Endothelial cell of umbilical vein (primary cell): ENCODE measurements at places on chromosomes 7 and 10. TPM values are rescaled to one million over a fixed set of nuclear protein-coding genes. Genes with fewer than 3 reads are reported as not detected.

GFRA1 gene
- 0.88 and 0.95 TPM in 2 replicates for total RNA-seq

MRC1 gene
- total RNA-seq = 0.12 and 0.13 TPM in 2 replicates

- H3K4me1 ChIP-seq = no peaks in the 10 kb centered on the region
- peaks cover 10% of the 10 kb centered on the region for H3K27me3 ChIP-seq
- no peak overlapping the region for H3K27ac ChIP-seq
- no peaks in the 10 kb centered on the region for H3K36me3 ChIP-seq
- DNase-seq = no peak
These were observed 18.0 kb downstream of the C10orf105 start for GRCh38 chr10:71701496-71702132.

DNA sequence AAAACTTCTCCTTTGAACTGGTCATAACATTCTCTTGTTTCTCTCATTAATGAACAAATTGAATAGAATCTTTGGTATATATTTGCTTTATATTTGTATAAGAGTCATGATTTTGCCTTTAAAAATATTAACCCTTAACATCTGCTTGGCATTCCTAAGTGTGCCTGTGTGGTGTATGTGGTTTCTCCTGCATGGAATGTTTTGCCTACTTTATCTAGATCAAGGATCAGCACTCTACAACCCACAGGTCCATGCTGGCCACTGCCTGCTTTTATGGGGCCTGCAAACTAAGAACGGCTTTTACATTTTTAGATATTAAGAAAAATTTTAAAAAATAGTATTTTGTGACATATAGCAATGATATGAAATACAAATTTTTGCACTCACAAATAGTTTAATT lies 4.3 kb upstream of the LAMB4 start:
- H3K4me3 ChIP-seq = no peak overlapping the region
- H3K27me3 ChIP-seq = no peaks in the 10 kb centered on the region
- H3K4me1 ChIP-seq = peaks cover 2% of the 10 kb centered on the region
- no peak overlapping the region for H3K27ac ChIP-seq
- no peak for DNase-seq
- H3K36me3 ChIP-seq = no peaks in the 10 kb centered on the region

GRCh38 chr10:82982110-82982608 lies 1107.2 kb downstream of the NRG3 start:
- H3K4me3 ChIP-seq = no peak overlapping the region
- DNase-seq = peak; percentile 88
- no peaks in the 10 kb centered on the region for H3K36me3 ChIP-seq
- H3K4me1 ChIP-seq = peaks cover 16% of the 10 kb centered on the region
- H3K27ac ChIP-seq = peak overlapping the region; percentile 83

GNAT3 gene
- not detected in 2 replicates for total RNA-seq

DNA sequence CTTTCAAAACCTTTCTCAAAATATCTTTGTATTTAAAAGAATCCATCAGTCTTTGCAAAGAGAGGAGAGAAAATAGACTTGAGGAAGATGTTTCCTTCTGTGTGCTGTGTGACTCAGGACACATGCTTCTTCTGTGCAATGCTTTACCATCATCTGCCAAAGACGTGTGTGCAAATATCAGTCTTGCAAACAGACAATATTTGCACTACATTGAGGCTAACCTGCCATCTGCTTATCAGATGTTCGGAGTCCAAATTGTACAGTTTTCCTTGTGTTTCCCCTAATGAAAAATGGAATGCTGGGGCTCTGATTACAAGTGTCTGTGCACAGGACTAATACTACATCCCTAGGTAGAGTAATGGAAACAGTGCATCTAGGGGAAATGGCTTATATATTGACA lies 353.1 kb upstream of the LRRTM3 start:
- no peak for DNase-seq
- no peaks in the 10 kb centered on the region for H3K4me1 ChIP-seq
- H3K27me3 ChIP-seq = no peaks in the 10 kb centered on the region
- no peak overlapping the region for H3K4me3 ChIP-seq
- H3K36me3 ChIP-seq = no peaks in the 10 kb centered on the region

DNA sequence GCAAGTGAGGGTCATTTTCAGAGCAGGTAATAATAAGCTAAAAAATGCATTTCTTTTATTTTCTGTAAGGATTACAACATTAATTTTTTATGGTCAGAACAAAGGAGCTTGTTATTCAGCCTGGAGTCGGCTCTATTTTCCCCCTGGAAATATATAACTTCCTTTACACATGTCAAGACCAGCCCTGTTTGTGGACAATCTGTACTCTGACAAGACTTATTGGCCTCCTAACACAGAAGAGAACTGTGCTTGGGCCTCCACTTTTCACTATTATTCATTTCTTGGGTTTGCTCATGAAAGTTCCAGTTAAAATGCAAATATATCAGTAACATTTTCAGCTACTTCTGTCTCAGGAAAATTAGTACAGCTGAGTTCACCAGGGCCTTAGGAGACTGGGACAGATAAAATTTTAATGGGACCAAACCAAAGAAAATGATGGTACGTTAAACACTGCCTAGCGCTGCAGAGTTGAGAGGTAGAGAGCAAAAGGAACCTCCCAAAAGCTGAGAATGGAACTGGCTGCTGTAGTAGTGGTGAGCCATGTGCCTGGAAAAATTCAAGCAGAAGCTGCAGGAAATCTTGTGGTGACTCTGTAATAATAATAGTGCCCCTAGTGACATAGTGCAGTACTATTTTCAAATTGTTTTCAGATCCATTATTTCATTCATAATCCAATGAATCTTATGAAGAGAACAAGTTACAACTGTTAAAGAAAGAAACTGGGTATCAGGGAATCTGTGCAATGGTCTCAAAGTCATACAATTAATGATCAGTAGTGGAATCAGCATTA lies 227.2 kb upstream of the KIAA1217 start:
- H3K27ac ChIP-seq = no peak overlapping the region
- H3K4me1 ChIP-seq = no peaks in the 10 kb centered on the region
- no peaks in the 10 kb centered on the region for H3K36me3 ChIP-seq
- H3K27me3 ChIP-seq = no peaks in the 10 kb centered on the region

DNA sequence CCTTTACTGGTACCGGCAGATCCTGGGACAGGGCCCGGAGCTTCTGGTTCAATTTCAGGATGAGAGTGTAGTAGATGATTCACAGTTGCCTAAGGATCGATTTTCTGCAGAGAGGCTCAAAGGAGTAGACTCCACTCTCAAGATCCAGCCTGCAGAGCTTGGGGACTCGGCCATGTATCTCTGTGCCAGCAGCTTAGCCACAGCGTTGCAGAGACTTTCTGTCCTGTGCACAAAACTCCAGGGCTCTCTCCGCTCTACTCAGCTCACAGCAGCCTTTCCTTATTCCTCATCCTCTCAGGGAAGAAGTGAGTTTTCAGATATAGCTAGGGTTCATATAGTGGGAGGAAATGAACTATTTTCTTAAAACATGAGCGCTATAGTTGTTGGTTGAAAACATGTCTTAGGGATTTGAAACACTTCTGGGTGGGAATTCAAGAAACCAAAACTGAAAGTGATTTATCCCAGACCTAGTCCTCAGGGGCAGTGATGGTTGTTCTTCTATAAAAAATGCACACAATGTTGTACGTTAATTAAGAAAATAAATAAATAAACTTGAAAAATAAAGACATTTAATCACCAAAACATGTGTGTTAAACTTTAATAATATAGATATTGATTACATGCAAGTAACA lies 150.2 kb upstream of the PRSS58 start:
- H3K27ac ChIP-seq = no peak overlapping the region
- no peaks in the 10 kb centered on the region for H3K36me3 ChIP-seq
- peaks cover 2% of the 10 kb centered on the region for H3K27me3 ChIP-seq
- no peak for DNase-seq
- H3K4me1 ChIP-seq = no peaks in the 10 kb centered on the region
